NCI-H1092 (cell line): ENCODE measurements at places on chromosomes 12 and 14.

DNA sequence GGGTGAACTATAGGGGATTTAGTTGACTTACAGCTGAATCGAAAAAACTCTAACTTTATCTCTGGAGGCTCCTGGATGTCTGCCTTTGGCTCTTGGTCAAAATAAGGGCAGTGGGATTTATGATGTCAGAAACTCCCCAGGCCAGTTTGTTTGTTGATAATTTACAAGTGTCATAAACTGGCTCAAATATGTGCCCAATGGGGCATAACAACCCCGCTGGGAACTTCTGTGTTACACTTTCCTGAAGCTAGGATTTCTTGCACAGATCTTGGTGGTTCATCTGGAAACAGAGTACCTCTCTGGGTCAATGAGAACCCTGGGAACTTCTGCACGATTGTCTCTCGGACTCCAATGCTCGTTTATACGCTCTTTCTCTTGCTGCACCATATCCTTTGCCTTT, 58.7 kb upstream of the MUCL1 start:
- DNase-seq = no peak

GRCh38 chr12:107544937-107545336, 140.7 kb upstream of the PWP1 start:
- no peak for DNase-seq

GRCh38 chr12:43113135-43113534, 438.9 kb downstream of the ADAMTS20 start:
- DNase-seq = no peak

DNA sequence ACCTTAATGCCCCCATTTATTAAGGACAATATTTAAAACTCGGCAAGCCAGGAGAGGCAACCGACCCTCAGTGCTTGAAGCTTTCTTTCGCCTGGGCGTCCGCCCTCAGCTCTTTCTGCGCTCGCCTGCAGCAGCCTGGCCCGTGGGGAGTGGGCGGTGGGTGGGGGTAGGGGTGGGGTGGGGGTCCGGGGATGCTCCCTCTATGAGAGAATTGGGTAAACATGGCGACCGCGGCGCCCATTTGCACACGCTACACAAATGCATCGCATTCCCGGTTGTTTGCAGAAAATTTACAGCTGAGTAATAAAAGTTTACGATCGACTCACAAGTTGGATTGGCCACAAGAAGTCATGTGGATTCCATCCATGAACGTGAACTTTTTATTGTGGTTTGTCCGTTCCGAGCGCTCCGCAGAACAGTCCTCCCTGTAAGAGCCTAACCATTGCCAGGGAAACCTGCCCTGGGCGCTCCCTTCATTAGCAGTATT, 7.7 kb downstream of the HOXC8 start:
- DNase-seq = peak; percentile 26

- DNase-seq = peak; percentile 89
These were observed 7.3 kb downstream of the AKT1 start for GRCh38 chr14:104788161-104788818.

DNA sequence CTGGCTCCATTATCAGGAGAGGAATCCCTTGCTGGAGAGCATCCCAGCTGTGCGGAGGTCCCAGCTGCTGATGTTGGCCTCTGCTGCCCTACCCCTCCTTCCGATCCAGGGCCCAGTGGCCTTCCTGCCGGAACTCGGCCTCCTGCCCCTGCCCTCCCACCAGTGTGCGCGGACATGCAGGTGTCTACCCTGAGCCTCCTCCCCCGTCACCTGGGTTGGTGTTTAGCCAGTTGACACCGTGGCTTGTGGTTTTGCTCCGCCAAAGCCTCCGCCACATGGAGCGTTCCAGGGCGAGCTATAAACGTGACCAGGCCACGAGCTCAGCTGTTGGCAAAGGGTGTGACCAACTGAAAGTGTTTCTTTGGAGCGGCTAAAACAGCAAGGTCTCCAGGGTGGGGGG, 1104.3 kb downstream of the BCL11B start:
- no peak for DNase-seq

DNA sequence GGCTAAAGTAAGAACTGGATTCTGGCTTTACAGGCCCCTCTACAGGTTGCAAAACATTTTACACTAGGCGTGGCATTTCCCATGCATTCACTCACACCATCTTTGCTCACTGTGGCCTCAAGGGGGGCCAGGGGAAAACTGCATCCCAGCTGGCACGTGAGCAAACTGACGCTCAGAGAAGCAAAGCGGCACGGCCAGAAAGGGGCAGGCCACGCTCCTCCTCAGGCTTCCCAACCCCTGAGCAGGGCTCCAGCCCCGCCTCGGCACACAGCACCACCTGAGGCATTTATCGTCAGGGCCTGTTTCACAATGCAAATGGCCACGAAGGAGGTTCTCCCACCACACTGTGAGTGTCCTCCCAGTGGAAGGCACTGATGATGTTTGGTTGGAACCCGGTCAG, 90.8 kb downstream of the BCL11B start:
- DNase-seq = no peak

GRCh38 chr12:101714877-101715444, 17.5 kb downstream of the CHPT1 start:
- DNase-seq = no peak

DNA sequence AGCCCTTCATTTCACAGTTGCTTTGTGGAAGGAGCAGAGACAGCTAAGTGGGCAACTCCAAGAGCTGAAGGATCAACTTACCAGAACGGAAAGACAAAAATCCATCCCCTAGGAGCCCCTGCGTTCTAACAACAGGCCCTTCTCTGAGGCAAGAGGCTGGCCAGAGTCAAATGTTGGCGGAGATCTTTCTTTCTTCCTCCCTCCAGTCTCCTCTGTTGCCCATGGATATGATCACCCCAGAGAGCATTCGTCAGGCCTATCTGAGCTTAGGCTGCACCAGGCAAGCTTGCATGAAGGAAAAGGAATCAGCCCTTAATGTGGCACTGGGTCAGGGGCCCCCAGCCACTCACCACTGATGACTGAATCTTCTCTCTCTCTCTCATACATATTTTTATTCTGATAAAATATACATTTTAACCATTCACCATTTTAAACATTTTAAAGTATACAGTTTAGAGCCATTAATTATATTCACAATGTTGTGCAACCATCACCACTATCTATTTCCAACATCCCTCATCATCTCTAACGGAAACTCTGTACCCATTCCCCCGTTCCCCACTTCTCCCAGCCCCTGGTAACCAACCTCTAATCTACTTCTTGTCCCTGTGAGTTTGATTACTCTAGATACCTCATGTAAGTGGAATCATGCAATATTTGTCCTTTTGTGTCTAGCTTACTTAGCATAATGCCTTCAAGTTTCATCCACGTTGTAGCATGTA, 52.9 kb upstream of the CCND2 start:
- no peak for DNase-seq

- DNase-seq = no peak
These were observed 71.8 kb downstream of the NINJ2 start for GRCh38 chr12:591167-592023.

DNA sequence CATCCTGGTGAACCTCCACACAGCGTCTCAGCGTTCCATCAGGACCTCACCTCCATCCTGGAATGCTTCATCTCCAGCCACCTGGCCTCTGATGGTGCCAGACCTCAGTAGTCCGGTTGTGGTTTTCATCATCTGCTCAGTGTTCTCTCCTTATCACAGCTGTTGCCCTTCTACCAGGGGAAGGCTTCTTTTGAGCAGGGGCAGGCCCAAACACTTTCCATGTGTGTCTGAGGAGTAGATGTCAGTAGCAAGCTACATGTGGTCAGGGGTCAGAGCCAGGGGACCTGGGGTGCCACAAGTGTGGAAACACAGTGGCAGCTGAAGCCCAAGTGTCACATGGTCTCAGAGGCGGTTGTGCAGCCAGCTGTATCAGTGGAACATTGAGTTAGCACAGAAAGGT, 30.2 kb upstream of the FGD4 start:
- no peak for DNase-seq

DNA sequence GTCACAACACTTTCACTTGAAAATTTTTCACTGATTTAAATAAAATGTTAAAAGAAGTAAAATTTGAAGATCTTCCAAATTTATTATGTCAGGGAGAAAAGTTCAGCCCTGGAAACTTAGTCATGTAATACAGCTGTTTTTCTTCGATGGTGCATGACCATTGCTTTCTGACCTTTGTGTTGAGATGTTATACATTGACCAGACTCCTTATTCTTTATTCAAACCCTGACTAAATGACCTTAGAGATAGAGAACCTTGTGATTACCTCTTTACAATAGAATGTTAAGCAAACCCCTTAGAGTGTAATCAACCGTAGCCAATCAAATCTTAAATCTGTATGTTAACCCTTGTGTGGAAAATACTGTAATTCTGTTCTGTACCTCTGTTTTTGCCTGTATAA, 34.5 kb downstream of the PLCZ1 start:
- no peak for DNase-seq

GRCh38 chr14:36817071-36817930, 155.6 kb downstream of the PAX9 start:
- no peak for DNase-seq

DNA sequence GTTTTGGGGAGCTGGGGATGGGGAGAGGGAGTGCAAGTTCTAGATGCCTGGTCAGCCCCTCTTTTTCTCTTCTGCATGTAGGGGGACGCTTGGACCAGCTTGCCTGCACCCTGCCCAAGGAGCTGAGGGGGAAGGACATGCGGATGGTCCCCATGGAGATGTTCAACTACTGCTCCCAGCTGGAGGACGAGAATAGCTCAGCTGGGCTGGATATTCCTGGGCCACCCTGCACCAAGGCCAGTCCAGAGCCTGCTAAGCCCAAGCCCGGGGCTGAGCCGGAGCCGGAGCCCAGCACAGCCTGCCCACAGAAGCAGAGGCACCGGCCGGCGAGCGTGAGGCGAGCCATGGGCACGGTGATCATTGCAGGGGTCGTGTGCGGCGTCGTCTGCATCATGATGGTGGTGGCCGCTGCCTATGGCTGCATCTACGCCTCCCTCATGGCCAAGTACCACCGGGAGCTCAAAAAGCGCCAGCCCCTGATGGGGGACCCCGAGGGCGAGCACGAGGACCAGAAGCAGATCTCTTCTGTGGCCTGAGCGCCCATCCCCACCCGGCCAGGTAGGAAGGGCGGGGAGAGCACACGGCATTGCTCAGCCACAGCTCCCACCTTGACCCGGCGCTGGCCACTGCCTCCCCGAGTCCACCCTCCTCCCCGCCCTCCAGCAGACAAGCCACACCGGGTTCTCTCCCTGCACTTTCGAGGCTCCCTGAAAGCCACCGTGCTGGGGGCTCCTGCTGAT, 14.0 kb downstream of the LRTM2 start:
- DNase-seq = no peak

DNA sequence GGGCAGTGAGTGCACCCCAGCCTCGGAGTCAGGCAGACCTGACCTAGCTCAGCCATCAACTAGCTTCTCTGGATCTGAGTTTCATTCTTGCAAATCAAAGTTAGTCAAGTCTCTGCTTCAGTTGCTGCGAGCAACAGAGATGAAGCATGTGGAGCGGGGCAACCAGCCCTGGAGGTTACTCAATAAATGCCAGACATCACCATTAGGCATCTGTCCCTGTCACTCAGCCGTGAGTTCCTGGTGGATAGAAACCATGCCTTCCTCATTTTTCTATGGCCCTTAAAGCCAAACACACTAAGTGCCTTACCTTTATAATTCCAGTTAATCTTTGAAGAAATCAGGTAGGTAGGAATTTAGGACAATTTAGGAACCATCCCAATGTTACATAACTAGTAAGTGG, 19.3 kb downstream of the RFX4 start:
- DNase-seq = no peak

DNA sequence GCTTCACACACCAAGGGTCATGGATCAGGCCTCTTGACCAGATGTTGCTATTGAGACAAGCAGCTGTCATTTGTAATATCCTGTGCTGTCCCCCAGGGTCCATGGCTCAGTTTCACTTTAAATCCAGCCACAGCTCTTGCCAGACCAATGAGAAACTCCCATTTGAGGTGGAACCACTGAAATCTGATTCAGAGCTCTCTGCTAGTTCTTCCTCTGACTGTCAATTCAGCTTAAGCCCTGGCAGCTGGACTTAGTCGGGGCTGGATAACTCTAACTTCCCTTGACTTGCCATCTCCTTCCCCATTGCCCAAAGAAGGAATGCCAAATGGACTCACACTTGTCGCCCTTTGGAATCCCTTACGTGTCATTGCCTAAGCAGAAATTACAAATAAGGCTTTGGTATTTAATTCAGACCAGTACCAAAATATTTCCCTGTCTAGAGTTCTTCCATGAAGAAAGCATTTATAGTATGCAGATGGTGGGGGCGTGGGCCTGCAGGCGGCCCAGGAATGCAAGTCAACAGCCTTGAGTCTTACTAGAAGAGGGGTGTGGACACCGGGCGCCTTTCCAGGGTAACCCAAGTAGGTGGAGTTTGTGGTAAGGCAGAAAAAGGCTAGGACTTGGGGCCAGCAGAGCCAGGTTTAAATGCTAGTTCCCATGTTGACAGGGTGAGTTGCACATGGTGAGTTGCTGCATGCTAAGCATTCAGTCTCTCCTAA, 96.9 kb upstream of the TMPO start:
- DNase-seq = no peak

- no peak for DNase-seq
These were observed 25.8 kb upstream of the PLXNC1 start for GRCh38 chr12:94122591-94122990.

DNA sequence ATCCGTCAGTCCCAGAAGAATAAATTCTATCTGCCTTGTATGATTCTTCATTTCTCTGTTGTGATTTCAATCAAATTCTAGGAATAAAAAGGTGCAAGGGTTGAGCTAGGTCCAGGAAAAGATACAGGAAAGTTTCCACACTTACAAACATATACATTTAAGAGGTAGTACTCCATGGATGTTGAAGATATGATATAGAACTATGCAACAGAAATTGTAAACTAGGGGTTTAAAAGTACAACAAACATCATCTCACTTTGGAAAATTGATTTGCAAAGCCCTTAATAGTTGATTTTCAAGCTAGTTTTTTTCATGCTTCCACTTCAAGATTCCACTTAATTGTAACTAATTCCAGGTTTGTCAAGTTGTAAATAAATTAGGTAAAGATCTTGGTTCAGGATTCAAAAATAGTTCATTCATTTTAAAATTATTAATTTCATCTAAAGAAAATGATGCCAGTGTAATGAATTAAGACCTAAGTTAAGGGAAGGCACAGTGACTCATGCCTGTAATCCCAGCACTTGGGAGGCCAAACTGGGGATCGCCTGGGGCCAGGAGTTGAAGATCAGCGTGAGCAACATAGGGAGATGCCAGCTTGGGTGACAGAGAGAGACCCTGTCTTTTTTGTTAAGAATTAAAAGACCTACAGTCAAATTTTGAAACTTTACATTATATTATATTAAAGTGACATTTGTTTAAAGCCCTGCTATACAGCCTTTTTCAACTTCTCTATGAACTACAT, at the start of gene OR6C70:
TSS of gene OR6C70 (minus strand) at position 51 of the 742 bp plus-strand sequence. CDS start at position 51, 0 bp downstream.
- DNase-seq = no peak

GRCh38 chr12:41438854-41439541, 250.9 kb downstream of the PDZRN4 start:
- no peak for DNase-seq

GRCh38 chr12:127729381-127729780, 537.6 kb upstream of the TMEM132C start:
- no peak for DNase-seq

DNA sequence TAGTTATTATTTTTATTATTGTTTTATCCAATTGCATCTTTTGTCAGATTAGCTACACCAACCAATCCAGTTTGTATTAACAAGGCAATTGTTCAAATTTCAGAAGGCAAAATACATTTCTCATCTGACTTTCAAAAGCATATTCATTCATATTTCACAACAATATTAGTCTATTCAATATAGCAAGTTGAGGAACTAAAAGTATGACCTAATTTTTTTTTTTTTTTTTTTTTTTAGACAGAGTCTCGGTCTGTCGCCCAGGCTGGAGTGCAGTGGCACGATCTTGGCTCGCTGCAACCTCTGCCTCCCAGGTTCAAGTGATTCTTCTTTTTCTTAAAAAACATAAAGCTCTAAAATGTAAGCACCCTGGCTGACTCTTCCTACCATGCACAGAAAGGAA, 17.3 kb downstream of the COX14 start:
- DNase-seq = no peak

GRCh38 chr14:73418227-73418626, 40.1 kb downstream of the NUMB start:
- no peak for DNase-seq
